ENCODE measurements at places on chromosomes 6 and 20.

GRCh38 chr6:14804001-14804784 is 441.7 kb upstream of the JARID2 start:
- DNase-seq = no peak

- DNase-seq = no peak
Measured at GRCh38 chr6:142474531-142475289, 172.9 kb downstream of the ADGRG6 start.

DNA sequence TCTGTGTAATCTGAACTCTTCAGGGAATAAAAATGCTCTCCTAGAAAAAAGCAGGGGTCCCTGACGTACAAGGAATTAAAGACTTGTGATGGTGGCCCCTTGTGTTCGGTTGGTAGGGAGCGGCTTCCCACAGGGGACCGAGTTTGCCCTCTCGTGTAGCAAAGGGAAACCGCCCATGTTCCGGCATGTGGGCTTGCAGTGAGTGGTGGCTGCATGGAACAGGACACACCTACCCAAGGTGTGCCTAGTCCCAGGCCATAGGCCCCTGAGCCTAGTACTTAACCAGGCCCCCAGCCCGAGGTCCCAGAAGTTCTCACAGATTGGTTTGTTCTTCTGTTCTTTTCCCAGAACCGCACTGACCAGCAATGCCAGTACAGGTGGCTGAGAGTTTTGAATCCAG is 15.5 kb downstream of the MYBL2 start:
- DNase-seq = no peak

GRCh38 chr20:16440686-16441085 is 132.6 kb downstream of the KIF16B start:
- no peak for DNase-seq

DNA sequence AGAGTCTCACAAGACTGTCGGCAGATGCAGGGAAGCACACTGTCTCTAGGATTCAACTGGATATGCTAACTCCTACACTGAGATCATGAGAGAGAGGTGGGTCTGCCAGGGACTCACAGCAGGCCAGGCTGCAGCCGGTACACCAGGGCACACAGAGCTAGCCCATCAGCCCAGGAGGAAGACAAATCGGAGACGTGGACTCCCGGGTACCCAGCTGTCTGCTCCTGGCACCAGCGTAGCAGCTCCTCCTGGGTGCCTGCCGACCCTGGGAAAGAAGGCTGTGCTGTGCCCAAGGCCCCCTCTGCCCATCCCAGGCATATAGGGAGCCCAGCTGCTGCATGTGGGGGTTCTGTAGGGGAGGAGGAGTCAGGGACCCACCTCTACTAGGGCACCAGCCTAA is 7.0 kb downstream of the MICAL1 start:
- DNase-seq = no peak

DNA sequence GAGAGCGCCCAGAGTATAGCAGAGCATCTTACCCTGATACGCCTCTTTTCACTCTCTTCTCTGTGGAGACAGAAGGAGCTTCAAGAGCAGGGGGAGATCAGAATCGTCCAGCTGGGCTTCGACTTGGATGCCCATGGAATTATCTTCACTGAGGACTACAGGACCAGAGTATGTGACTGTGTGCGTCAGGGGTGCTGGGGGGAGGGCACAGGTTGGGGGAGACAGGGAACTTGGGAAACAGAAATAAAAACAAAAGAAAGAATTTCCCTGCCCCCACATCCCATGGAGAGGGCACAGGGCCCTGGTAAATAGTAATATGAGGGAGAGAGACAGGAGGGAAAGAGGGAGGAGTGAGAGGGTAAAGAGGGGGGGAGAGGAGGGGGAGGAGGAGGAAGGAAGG is 3.0 kb upstream of the C4A start:
- DNase-seq = no peak

- DNase-seq = no peak
Measured at GRCh38 chr6:134293659-134294161, 24.2 kb downstream of the SGK1 start.

- DNase-seq = no peak
Measured at GRCh38 chr6:161139766-161140553, 133.9 kb downstream of the AGPAT4 start.

- no peak for DNase-seq
Measured at GRCh38 chr6:137791281-137792159, 75.5 kb upstream of the TNFAIP3 start.

DNA sequence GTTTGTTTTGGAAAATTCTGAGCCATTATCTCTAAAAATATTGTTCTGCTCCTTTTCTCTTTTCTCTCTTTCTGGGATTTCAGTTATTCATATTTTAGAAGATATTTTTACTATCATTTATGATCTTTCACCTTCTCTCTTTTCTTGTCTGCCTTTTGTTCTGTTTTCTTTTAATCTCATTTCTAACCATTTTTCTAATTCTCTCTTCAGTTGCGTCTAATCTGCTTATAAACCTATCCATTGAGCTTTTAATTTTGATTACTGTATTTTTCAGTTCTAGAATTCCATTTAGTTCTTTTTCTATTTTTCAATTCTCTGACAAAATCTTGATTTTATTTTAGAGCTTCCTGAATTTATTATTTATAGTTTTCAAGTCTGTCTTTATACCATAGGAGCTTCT is 42.2 kb upstream of the COL10A1 start:
- DNase-seq = no peak

DNA sequence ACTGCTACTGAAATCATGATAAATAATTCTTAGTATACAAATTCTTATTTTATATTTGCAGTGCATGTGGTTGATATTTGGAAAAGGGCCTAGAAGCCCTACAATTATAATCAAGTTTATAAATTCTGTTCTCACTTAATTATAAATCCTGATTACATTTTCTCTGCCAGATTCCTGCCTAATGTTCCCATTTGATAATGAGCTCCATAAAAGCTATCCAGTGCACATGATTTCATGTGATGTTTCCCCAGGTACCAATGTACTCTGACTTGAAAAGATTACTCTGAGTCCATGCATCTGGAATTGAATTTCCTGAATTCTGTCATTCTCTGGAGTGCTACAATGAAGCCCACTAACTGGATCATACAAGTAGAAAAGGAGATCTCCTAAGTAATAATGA is 292.2 kb downstream of the FRK start:
- DNase-seq = no peak

DNA sequence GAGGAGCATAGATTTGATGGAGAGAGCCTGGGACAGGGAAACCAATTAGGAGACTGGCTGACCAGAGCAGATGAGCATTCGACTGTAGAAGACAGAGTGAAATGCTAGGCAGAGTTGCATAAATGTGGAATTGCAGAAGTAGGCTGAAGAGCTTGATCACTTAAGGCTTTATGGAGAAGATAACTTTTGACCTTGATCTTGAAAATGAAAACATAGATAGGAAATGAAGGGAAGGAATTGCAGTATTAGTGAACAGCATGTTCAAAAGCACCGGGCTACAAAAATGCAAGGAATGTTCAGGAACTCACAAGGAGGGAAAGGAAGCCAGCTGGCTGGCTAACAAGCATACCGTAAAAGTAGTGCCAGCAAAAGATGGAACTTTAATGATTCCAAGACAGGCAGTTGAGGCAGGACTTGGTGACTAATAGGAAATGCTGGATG is 20.5 kb upstream of the LTV1 start:
- no peak for DNase-seq

GRCh38 chr6:6942091-6942490 is 165.7 kb upstream of the RREB1 start:
- no peak for DNase-seq

GRCh38 chr6:160188773-160189172 is 67.2 kb downstream of the SLC22A1 start:
- DNase-seq = no peak

- DNase-seq = no peak
Measured at GRCh38 chr6:18465410-18466154, 78.4 kb downstream of the RNF144B start.

- no peak for DNase-seq
Measured at GRCh38 chr6:52571099-52571755, 5.6 kb downstream of the TRAM2 start.

Measured in activated effector memory CD4-positive, alpha-beta T cell treated with Interleukin-2 at 50 U/mL for 16 hours (primary cell).